ENCODE measurements at places on chromosomes 13 and 19. TPM values are rescaled to one million over a fixed set of nuclear protein-coding genes. Genes with fewer than 3 reads are reported as not detected.

- peaks cover 4% of the 10 kb centered on the region for H3K27me3 ChIP-seq
- peak; percentile 38 for ATAC-seq
- peak overlapping the region; percentile 41 for H3K4me3 ChIP-seq
- H3K27ac ChIP-seq, result no peak overlapping the region
Measured at GRCh38 chr19:459724-460511, 915 bp downstream of the SHC2 start.

GRCh38 chr19:2841855-2842574 lies 740 bp downstream of the ZNF555 start:
- no peaks in the 10 kb centered on the region for H3K36me3 ChIP-seq
- peak overlapping the region; percentile 71 for H3K4me3 ChIP-seq
- H3K27me3 ChIP-seq, result no peaks in the 10 kb centered on the region
- ATAC-seq, result no peak
- no peak overlapping the region for H3K27ac ChIP-seq

MCF2L gene
- 3.0 TPM for total RNA-seq

DNA sequence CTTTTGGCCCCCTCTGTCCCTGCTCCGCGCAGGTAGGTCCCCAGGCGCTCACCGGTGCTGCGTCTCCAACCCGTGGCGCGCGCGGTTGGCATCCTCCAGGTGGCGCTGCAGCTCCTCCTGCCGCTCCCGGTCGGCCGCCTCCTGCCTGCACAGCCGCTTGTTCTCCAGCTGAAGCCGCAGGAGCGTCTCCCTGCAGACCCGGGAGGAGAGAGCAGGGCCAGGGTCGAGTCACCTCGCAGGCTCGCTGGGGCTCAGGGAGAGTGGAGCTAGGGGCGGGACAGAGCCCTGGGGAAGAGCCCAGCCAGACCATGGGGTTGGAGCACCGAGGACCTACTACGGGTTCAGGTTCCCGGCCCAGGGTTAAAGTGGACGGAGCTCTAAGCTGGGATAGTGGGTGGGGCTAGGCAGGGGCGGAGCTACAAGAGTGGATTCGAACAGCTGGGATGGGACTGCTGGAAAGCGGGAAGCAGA lies 9.3 kb downstream of the HOOK2 start:
- H3K27me3 ChIP-seq, result no peaks in the 10 kb centered on the region
- peak; percentile 85 for ATAC-seq
- H3K27ac ChIP-seq, result no peak overlapping the region
- peaks cover 5% of the 10 kb centered on the region for H3K4me1 ChIP-seq

ATP4A gene
- not detected for total RNA-seq

LCP1 gene
- total RNA-seq, result 727 TPM

GRCh38 chr13:97285221-97285955 lies 63.3 kb downstream of the MBNL2 start:
- H3K27me3 ChIP-seq, result no peaks in the 10 kb centered on the region
- peaks cover 8% of the 10 kb centered on the region for H3K36me3 ChIP-seq
- no peak for ATAC-seq
- H3K4me1 ChIP-seq, result peaks cover 31% of the 10 kb centered on the region

DNA sequence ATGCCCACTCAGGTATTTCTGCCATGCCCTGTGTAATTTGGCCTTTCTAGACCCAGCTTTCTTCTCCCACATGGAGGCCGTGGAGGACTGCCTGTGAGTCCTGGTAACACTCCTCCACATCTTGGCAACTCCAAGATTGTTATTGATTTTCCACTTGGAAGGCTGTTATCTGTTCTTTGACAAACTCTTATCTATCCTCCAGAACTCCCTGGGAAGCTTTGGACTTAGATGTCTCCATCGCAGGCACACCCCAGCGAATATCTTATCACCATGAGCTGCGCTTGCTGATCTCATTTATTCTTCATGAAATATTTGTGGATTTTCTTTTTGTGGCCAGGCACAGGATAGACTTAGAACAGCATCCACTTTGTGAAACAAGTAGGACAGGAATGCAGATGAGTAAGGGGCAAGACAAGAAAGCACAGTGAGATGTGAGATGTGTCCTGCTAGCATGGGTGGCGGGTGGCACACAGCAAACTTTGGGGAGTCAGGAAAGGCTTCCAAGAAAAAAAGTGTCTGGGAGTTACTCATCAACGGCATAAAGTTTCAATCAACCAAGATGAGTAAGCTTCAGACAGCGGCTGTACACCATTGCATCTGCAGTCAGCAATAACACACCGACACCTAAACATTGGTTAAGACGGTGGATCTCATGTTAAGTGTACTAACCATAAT lies 84.5 kb upstream of the IRS2 start:
- H3K4me1 ChIP-seq, result no peaks in the 10 kb centered on the region
- no peak overlapping the region for H3K4me3 ChIP-seq

- H3K27ac ChIP-seq, result no peak overlapping the region
- no peaks in the 10 kb centered on the region for H3K36me3 ChIP-seq
- peaks cover 38% of the 10 kb centered on the region for H3K27me3 ChIP-seq
- peaks cover 6% of the 10 kb centered on the region for H3K4me1 ChIP-seq
Measured at GRCh38 chr13:111436446-111436845, 116.0 kb downstream of the TEX29 start.

PDCD5 gene
- 81.6 TPM for total RNA-seq

- peaks cover 22% of the 10 kb centered on the region for H3K36me3 ChIP-seq
- peaks cover 8% of the 10 kb centered on the region for H3K4me1 ChIP-seq
- no peak overlapping the region for H3K4me3 ChIP-seq
- no peak overlapping the region for H3K27ac ChIP-seq
- no peaks in the 10 kb centered on the region for H3K27me3 ChIP-seq
- ATAC-seq, result no peak
Measured at GRCh38 chr19:39814595-39814994, 19.4 kb downstream of the DYRK1B start.

GRCh38 chr19:43395561-43395960 lies 19.1 kb upstream of the TEX101 start:
- no peaks in the 10 kb centered on the region for H3K36me3 ChIP-seq
- no peak for ATAC-seq
- no peak overlapping the region for H3K27ac ChIP-seq
- no peak overlapping the region for H3K4me3 ChIP-seq
- H3K4me1 ChIP-seq, result no peaks in the 10 kb centered on the region
- peaks cover 42% of the 10 kb centered on the region for H3K27me3 ChIP-seq

DNA sequence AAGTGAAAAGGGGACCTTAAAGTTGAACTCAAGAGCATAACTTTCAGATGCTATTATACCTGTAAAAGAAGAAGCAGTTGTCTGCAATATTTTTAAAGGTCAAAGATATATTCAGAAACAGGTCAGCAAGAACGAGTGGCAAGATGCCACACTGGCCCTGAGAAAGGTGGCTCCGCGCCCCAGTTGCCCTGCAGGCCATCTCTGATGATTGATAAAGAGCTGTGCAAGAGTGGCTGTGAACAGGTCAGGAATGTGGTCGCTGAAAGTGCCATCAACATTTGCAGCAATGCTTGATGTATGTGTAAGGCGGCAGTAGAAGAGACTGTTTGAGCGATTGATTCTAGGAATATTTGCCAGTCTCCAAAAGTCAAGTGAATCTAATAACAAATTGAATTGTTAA lies 664.2 kb upstream of the SLC10A2 start:
- no peaks in the 10 kb centered on the region for H3K4me1 ChIP-seq
- H3K27me3 ChIP-seq, result no peaks in the 10 kb centered on the region

GRCh38 chr13:50574731-50575130 lies 268.8 kb downstream of the DLEU7 start:
- no peak overlapping the region for H3K27ac ChIP-seq
- no peaks in the 10 kb centered on the region for H3K27me3 ChIP-seq
- no peaks in the 10 kb centered on the region for H3K4me1 ChIP-seq
- no peak overlapping the region for H3K4me3 ChIP-seq
- H3K36me3 ChIP-seq, result no peaks in the 10 kb centered on the region
- no peak for ATAC-seq

DNA sequence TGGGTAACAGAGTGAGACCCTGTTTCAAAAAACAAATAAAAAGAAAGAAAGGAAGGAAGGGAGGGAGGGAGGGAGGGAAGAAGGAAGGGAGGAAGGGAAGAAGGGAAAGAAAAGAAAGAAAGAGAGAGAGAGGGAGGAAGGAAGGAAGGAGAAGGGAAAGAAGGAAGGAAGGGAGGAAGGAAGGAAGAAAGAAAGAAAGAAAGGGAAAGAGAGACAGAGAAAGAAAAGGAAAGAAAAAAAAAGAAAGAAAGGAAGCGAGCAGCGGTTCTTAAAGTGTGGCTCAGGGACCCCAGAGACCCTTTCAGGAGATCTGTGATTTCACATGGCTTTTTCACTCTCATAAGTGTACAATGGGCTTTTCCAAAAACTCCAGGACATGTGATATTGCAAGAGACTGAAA lies 9.9 kb upstream of the CADM4 start:
- ATAC-seq, result no peak
- H3K27me3 ChIP-seq, result no peaks in the 10 kb centered on the region
- no peak overlapping the region for H3K27ac ChIP-seq
- no peak overlapping the region for H3K4me3 ChIP-seq

B3GNT8 gene
- 0.45 TPM for total RNA-seq

GRCh38 chr13:39840201-39840600 lies 184.7 kb downstream of the COG6 start:
- no peak overlapping the region for H3K27ac ChIP-seq
- H3K4me1 ChIP-seq, result no peaks in the 10 kb centered on the region
- H3K36me3 ChIP-seq, result no peaks in the 10 kb centered on the region
- H3K27me3 ChIP-seq, result no peaks in the 10 kb centered on the region

GRCh38 chr19:28164214-28164613 lies 1048.7 kb downstream of the UQCRFS1 start:
- no peaks in the 10 kb centered on the region for H3K27me3 ChIP-seq
- no peak overlapping the region for H3K4me3 ChIP-seq
- H3K36me3 ChIP-seq, result no peaks in the 10 kb centered on the region
- ATAC-seq, result no peak
- H3K27ac ChIP-seq, result no peak overlapping the region

CD22 gene
- total RNA-seq, result 5.3 TPM

DNA sequence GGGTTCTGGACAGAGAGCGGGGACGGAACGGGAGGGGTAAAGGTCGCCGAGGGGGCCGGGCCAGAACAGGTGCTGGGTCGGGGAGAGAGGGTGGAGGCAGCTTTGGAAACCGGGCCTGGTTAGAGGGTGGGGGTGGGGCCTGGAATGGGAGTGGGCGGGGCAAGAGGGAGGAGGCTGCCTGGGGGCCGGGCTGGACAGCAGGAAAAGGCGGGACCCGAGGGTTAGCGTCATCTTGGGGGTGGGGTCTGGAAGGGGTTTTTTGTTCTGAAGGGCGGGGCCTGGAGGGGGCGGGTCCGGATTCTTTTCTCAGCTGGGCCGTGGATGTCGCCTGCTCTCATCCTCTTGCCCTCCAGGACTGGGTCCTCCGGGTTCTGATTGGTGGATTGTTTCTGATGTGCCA lies 4.3 kb upstream of the ZNF813 start:
- H3K27me3 ChIP-seq, result peaks cover 9% of the 10 kb centered on the region
- no peaks in the 10 kb centered on the region for H3K36me3 ChIP-seq
- ATAC-seq, result no peak
- no peak overlapping the region for H3K4me3 ChIP-seq

GRCh38 chr13:26538363-26539317 lies 18.8 kb upstream of the WASF3 start:
- no peak overlapping the region for H3K27ac ChIP-seq
- H3K27me3 ChIP-seq, result peaks cover 31% of the 10 kb centered on the region
- no peaks in the 10 kb centered on the region for H3K4me1 ChIP-seq
- no peak overlapping the region for H3K4me3 ChIP-seq
- no peak for ATAC-seq

- H3K4me3 ChIP-seq, result no peak overlapping the region
- H3K36me3 ChIP-seq, result no peaks in the 10 kb centered on the region
- H3K4me1 ChIP-seq, result no peaks in the 10 kb centered on the region
- ATAC-seq, result no peak
- H3K27ac ChIP-seq, result peak overlapping the region; percentile 49
Measured at GRCh38 chr13:100565286-100565685, 23.3 kb downstream of the GGACT start.

SLC8A2 gene
- 0.50 TPM for total RNA-seq

DNA sequence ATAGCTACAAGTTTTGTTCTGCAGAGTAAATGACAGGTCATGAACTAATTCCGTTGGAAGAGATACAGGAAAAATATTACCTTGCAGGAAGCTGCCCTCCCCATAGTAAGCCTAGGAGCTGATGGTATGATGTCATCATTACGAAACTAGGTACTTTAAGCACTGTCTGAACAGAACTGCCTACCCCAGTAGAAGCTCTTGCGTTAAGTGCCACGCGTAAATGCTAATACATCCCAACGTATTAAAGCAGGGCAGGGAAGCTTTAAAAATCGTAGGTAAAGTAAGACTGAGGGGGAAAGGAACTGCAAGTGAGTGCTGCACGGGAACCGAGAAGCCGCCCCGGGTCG lies 572 bp downstream of the UGGT2 start:
- H3K27me3 ChIP-seq, result peaks cover 28% of the 10 kb centered on the region
- H3K36me3 ChIP-seq, result no peaks in the 10 kb centered on the region
- no peak for ATAC-seq
- peak overlapping the region; percentile 57 for H3K4me3 ChIP-seq

DNA sequence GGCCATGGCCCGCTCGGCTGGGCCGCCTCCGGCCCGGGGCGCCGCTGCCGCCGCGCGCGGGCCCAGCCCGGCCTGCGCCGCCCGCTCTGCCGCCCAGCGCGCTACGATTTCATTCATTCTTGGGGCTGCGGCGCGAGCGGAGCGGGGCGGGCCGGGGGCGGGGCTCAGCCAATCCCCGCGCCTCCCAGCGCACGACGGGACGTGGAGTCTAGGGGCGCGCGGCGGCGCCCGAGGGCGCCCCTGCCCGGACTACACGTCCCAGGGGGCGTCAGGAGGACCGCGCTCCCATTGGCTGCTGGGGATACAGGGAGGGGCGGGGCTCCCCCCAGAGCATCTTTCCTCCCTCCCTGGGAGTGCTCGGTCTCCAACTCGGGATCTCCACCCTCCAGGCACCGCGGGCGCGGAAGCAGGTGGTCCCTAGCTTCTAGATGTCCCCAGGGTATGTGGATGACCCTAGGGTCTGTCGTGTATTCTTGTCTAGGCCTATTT lies 5.6 kb upstream of the DPF1 start:
- H3K27me3 ChIP-seq, result peaks cover 36% of the 10 kb centered on the region
- peak; percentile 67 for ATAC-seq
- peak overlapping the region; percentile 33 for H3K4me3 ChIP-seq
- H3K27ac ChIP-seq, result no peak overlapping the region

LRRC63 gene
- total RNA-seq, result 1.3 TPM

DNA sequence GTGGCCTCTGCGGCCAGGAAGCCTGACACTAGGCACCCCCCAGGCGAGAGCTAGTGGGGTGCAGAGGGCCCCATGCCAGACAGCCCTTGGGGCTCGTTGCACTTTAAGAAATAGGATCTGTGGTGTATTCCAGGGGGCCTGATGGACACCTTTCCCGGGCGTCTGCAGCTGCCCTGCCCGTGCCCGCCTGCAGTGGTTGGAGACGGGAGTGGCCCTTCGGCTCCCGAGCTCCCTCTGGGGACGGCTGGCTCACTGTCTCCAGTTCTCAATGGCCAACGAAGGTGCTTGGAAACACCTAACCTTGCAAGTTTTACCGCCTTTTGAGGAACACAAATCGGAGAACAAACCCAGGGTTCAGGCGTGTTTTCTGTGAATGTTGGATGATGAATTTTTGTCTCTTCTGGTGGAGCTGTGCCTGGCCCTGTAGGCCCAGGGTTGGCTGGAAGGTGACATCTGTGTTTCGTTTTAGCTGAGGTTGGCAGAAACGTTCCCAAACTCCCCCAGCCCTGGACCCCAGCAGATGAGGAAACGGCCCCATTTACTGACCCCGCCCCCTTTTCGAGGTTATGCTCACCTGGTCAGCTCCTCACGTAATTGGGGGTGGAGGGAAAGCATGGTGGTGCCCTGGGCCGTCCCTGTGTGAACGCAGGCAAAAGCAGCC lies 17.4 kb upstream of the NPAS1 start:
- ATAC-seq, result no peak
- H3K27ac ChIP-seq, result no peak overlapping the region
- H3K27me3 ChIP-seq, result no peaks in the 10 kb centered on the region
- no peak overlapping the region for H3K4me3 ChIP-seq
